Mesenchymal stem cell (in vitro differentiated cells and primary cell): ENCODE measurements at places on chromosomes 6 and 20.

DNA sequence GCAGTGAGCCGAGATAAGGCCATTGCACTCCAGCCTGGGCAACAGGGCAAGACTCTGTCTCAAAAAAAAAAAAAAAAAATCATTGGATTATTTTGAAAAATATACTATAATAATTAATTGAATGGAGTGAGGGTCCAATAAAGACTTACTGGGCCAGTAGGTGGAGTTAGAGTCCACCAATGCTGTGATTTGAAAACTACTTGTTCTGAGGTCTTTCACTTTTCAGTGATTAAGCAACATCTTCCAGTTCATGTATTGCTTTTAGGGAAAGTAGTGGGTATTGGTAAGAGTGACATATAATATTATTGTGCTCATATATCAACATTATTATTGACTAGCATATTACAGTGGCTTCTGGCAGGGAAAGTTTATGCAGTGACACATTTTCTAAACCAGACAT, 530.3 kb downstream of the KHDRBS2 start:
- DNase-seq: no peak

DNA sequence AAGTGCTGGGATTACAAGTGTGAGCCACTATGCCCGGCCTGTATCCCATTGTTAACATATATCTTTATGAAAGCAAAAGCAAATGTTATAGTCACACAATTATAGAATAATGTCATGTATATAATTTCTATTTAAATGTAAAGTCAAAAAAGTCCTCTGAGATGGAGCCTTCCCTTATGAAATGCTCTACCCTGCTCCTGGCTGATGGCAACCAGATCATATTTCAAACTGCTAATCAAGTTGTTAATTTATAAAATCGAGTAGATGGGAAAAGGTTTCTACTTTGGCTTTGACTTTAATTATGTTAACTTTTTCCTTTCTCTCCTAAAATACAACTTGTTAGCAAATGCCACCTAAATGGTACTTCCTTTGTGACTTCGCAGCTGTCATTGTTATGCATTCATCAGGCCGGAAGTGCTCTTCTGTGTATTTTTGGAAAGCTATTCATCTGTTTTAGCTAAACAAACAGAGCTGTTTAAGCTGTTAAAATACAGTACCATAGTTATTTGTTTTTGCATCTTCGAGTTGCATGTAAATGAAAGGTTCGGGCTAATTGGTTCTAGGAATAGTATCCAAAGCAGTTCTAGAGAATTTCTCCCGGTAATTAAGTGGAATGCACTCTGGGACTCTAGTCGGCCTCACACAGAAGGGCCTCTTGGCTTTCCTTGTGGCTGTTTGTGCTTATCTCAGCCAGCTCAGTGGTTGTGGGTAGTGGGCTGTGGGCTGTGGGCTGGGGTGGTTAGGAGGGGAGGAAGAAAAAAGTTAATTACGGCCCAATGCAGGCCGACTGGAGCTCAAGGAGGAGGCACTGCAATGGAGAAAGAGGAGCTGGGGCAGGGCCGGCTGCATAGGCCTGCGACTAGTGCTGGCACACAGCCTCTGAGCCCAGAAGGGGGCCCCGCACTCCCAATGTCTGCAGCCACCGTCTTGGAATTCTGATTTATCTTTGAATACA, 34.8 kb downstream of the SLC35D3 start:
- DNase-seq: peak; percentile 13

DNA sequence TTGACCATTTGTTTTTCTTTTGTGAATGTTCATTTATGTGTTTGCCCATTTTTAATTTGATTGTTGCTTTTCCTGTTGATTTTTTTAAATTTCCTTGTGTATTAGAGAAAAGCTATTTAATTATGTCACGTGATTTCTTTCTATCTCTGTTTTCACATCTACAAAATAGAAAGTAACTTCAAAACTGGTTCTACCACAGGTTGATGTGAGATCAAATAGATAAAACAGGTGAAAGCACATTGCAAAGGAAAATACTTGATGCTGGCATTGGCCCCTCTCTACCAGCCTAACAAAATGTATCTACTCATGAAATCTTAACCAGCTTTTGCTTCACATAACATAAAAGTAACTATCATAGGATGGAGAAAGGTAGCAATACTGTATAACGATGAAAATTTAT, 129.2 kb downstream of the TMEM242 start:
- DNase-seq: no peak

DNA sequence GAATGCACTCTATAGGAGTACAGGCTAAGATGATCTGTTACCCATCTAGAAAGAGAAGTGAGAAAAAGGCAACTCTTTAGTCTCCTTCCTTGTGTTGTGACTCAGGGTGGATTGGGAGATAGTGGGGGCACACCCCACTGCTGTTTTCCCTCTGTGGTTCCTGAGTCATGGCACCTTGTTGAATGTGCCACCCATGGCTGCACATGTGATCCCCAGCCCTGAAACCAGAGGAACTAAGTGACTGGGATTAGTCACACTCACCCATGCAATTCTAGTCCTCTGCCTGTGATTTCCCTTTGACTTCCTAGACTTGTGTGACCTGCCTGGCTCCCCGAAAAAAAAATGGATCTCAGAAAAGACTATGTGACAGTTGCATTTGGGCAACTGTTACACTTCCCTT, 48.6 kb upstream of the HTR1B start:
- DNase-seq: no peak

DNA sequence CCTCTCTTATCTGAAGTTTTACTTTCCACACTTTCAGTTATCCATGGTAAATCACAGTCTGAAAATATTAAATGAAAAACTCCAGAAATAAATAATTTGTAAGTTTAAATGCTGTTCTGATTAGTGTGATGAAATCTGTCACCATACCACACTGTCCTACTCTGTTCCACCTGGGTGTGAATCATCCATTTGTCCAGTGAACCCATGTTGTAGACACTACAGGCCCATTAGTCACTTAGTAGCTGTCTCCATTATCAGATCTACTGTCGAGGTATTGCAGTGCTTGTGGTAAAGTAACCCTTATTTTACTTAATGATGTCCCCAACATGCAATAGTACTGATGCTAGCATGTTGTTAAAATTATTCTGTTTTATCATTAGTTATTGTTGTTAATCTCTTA, 29.2 kb upstream of the MMS22L start:
- no peak for DNase-seq

DNA sequence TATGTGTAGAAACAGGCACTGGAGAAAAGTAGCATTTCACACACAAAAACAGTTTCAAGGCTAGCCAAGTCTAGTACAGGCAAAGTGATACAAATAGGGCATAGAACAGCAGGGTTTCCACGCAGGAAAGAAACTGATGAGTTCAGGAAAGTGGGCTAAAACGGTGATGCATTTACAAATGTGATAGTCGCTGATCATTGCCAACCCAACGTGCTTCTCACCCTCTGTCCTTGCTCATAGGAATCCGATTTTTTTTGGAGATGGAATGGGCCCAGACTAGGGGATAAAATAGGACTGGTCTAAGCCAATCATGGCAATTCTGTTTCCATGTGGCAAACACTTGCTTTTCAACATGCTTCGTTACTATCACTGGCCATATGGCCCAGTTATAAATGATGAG, 536.6 kb downstream of the PRKN start:
- DNase-seq: no peak

GRCh38 chr6:8277769-8278168, 157.6 kb downstream of the SLC35B3 start:
- no peak for DNase-seq

DNA sequence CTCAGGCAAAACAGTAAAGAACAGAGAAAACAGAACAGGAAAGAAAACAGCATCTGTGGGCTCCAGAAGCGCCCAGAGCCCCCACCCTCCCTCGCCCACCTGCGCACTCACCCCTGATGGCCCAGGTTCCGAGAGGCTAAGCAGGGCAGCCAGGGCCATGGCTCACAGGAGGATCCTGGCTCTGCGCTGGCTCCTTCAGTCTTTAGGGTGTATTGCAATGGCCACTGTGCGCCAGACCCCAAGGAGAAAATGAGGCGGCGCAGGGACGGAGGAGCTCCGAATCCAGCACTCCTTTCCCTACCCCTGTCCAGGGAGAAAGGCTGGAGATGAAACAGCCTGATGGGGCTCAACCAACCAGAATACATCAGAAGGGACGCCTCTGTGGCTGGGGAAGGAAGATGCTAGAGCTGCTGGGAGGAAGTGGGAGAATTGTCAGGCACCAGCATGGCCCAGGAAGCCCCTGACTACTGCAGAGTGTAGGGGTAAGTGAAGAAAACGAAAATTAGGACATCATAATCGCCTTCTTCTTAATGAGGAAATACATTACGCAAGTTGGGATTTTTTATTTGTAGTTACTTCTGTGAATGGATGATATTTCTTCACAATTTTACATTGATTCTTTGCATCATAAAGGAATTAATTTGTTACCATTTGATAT, 49.0 kb downstream of the COL11A2 start:
- no peak for DNase-seq

DNA sequence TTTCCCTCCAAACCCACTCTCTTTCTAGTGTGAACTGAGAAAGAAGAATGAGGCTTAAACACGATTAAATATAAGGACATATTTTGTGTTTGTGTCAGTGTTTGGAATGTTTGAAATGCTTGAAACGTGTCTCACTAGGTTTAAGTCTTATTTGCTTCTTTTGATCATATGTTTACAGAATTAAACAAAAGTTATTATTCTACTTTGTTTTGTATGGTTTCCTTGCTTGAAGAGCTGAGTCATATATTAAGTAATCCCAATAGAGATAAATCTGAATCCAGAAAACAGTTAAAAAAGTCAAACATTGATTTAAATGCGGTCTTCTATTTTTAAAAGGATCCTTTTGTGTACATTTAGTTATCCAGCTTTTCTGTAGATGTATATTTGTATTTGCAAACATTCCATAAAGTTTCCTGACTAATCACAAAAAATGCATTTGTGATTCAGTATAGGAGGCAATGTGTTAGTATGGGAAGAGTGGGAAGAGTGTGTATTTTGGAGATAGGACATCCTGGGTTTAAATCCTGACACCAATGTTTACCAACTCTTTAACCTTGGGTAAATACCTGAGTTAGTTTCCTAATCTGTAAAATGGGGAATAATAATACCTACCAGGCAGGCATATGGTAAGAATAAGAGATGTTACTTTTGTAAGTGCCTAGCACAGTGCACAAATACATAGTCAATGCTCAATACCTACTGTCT, 72.9 kb downstream of the TSBP1 start:
- peak; percentile 53 for DNase-seq

GRCh38 chr6:161270116-161270515, 3.7 kb downstream of the AGPAT4 start:
- DNase-seq: no peak

- DNase-seq: no peak
Measured at GRCh38 chr6:144493035-144493910, 208.1 kb downstream of the UTRN start.

DNA sequence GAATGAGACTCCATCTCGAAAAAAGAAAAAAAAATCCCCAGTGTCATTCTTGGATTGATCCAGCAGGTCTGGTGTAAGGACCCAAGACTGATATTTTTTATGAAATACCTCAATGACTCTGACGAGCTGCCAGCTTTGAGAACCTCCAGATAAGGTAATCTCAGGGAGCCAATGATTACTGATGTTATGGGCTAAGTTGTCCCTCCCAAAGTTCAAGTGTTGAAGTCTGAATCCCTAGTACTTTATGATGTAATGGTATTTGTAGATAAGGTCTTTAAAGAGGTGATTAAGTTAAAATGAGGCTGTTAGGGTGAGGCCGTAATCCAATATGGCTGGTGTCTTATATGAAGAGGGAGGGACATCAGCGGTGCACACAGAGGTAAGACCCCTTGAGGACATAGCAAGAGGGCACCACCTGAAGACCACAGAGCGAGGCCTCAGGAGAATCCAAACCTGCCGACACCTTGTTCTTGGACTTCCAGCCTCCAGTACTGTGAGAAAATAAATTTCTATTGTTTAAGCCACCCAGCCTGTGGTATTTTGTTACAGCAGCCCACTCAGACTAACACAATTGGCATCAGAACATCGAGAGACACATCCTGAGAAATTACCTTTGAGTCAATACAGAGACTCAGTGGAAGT, 19.7 kb upstream of the DDO start:
- DNase-seq: no peak

GRCh38 chr20:44031781-44032582, 117.3 kb downstream of the TOX2 start:
- no peak for DNase-seq

DNA sequence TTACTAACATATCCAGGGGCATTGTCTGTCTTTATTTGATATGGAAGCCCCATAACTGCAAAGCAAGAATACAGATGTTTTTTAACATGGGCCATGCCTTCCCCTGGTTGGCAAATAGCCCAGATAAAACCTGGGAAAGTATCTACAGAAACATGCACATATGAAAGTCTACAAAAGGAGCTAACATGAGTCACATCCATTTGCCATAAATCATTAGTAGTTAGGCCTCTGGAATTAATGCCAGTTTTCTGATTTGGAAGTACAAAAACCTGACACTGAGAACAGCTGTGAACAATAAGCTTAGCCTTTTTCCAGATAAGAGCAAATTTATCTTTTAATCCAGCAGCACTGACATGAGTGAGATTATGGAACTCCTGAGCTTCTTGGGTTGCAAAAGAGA, 418.0 kb upstream of the IMPG1 start:
- peak; percentile 3 for DNase-seq

- no peak for DNase-seq
Measured at GRCh38 chr20:34941226-34941625, 14.4 kb downstream of the GSS start.

- no peak for DNase-seq
Measured at GRCh38 chr20:46809706-46810360, 84.8 kb upstream of the EYA2 start.

- DNase-seq: no peak
Measured at GRCh38 chr6:161355696-161356095, 81.8 kb upstream of the AGPAT4 start.

- DNase-seq: no peak
Measured at GRCh38 chr20:33018169-33018931, 10.8 kb downstream of the BPIFB2 start.

DNA sequence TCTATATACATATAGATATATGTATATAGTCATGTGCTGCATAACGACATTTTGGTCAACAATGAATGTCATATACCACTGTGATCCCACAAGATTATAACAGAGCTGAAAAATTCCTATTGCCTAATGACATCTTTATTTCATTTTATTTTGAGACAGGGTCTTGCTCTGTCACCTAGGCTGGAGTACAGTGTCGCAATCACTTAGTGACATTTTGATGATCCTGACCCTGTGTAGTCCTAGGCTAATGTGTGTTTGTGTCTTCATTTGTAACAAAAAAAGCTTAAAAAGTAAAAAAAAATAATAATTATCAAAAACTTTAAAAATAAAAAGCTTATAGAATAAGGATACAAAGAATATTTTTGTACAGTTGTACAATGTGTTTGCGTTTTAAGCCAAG, 4.0 kb upstream of the FAM8A1 start:
- no peak for DNase-seq

GRCh38 chr6:83463886-83464285, 33.0 kb upstream of the ME1 start:
- peak; percentile 51 for DNase-seq

GRCh38 chr6:30067460-30068139, 602 bp downstream of the PPP1R11 start:
- peak; percentile 96 for DNase-seq
